Lower leg skin (tissue), 4 donors: ENCODE measurements at places on chromosomes 5 and 9. TPM values are rescaled to one million over a fixed set of nuclear protein-coding genes. Genes with fewer than 3 reads are reported as not detected.

The CAVIN4 gene
- not detected for total RNA-seq

DNA sequence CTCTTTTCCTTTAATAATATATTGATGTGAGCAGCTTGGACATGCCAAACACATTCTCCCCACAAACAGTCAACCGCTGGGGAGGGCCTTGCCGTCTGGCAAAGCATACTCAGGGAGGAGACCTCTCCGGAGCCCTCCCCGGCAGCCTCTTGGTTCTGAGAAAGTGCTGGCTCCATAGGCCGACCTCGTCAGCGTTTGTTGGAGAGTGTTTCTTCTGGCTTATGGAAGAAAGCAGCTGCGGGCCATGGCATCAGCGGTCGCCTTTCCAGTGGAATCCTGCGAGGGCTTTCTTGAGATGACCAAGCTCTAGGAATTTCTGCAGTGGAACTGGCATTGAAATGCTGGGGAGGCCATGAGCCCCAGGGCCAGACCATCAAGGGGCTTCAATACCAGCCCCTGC, 405.7 kb upstream of the IRX4 start:
- DNase-seq, result no peak

DNA sequence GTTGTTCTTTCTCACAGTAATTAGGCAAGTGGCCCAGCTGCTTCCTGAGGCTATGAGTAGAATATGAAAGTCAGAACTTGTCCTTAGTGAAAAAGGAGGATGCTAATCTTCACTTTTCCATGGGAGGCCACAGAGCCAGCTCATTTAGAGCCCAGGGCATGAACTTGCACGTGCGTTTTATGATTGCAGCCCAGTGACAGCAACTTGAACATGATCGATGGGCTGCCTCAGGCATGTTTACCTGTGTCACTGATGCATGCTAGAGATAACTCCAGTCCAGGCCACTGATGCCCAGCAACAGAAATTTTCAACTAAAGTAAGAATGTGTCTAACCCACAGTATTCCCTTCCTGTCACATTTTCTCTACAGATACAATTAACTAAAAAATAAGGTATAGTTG, 179.3 kb downstream of the CTNND2 start:
- DNase-seq, result no peak

- DNase-seq, result peak; percentile 73
Observed at GRCh38 chr9:126125992-126126409, 200.6 kb upstream of the MVB12B start.

- DNase-seq, result peak; percentile 89
Observed at GRCh38 chr9:70049672-70050271, 6.1 kb downstream of the MAMDC2 start.

GRCh38 chr9:5712651-5713390, 83.9 kb downstream of the RIC1 start:
- no peak for DNase-seq

DNA sequence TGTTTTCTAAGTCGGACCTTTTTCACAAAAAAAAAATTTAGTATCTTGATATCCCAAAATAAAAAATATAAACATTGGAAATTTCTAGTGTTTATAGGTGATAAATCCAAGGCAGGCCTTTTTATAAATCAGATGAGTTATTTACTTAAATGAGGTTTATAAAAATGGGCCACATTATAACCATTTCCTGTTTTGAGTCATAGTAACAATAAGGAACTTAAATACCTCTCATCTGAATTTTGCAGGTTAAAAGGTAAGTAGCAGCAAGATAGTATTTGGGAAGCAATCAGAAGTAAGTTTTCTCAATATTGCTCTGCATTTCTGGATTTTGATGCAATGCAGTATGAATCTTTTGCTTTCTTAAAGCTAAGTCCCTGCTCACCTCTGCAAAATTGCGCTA, 3.9 kb downstream of the SPTAN1 start:
- DNase-seq, result no peak

DNA sequence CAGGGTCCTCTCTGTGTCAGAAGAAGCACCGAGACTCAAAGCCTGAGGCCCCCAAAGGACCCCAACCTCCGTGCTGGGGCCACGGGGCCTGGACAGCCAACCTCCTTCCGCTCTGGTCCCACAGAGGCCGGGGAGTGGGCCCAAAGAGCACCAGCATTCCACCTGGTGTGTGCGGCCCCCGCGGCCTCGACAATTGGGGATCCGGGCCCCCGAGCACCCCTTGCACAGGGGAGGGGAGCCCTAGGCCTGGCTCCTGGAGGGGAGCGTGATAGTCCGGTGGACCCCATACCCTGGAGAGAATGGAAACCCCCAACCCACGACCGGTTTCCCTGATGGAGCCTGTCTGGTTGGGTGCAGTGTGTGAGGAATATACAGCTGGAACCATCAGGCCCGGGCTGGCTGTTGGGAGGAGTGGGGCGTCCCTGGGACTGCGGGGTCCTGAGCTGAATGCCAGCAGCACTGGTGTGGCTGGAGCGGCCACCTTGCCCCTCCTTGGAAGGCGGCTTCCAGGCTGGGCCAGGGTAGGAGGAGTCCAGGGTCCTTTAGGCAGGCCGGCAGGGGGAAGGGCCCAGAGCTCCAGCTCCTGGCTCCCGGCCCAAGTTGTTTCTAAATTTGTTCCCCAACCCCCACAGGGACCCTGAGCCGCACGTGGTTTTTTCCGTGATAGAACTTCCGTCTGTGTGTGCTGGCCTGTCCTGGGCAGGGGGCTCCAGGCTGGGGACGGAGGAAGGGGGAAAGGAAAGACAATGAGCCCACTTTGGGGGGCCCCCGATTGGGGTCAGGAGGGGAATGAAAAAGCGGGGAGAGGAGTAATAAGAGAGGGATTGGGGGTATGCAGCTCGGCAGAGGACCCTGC, 825 bp upstream of the TOR4A start:
- no peak for DNase-seq

The SEMA4D gene
- total RNA-seq, result 35.8 TPM

DNA sequence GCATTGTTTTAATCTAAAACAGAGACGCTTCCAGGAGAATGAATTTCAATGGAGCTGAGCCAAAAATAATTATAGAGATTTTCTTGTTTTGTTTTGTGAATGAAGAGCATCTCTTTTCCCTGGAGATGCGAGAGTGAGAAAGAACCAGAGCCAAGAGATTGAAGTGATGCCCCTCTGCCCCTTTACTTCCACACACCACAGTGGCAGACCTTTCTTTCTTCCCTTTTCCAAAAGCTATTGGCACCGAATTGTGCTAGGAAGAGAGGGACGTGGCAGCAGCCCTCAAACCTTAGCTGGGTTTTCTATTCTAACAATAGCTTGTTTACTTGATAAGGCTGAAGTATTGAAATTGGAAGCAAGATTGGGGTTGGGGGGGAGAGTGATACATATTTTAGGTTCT, 133.0 kb upstream of the TMEM161B start:
- no peak for DNase-seq

GRCh38 chr5:5298841-5299541, 123.5 kb upstream of the ICE1 start:
- no peak for DNase-seq

The KLF4 gene
- 846 TPM for total RNA-seq

DNA sequence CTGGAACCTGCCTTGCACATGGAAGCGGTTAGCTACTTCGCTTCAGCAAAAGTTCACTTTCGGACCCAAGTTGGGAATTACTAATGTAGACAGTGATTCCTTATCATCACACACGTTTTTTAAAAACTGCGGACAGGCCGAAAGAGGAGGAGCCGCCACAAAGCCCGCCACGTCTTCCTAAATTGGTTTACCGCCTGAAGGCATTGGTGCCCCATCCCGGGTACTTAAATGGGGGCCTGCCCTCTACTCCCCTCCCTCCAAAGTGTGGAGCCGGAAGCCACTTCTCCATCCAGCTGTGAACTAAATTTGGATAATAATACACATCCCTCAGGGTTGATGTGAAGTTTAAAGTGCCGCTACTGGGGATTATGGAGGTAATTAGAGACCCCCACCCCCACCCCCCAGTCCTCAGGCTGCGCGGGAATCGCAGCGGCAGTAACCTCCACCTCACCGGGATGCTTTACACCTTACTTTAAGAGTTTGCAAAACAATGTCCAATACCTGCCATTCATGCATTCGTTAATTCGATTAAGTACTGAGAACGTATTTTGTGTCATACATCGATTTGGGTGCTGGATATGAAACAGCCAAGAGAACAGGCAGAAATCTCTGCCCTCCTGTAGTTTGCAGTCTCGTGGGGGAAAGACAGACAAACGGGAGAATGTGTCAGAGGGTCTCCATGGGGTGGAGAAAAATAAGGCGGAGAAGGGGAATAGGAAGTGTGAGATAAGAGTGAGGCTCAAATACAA, 937 bp upstream of the MACROH2A1 start:
- DNase-seq, result no peak
